ELF-1 (cell line): ENCODE measurements at places on chromosomes 6 and 20.

- DNase-seq, result peak; percentile 88
These were observed 14.3 kb upstream of the MYMX start for GRCh38 chr6:44202332-44202971.

- DNase-seq, result no peak
These were observed 61.6 kb downstream of the ABHD12 start for GRCh38 chr20:25328954-25329498.

DNA sequence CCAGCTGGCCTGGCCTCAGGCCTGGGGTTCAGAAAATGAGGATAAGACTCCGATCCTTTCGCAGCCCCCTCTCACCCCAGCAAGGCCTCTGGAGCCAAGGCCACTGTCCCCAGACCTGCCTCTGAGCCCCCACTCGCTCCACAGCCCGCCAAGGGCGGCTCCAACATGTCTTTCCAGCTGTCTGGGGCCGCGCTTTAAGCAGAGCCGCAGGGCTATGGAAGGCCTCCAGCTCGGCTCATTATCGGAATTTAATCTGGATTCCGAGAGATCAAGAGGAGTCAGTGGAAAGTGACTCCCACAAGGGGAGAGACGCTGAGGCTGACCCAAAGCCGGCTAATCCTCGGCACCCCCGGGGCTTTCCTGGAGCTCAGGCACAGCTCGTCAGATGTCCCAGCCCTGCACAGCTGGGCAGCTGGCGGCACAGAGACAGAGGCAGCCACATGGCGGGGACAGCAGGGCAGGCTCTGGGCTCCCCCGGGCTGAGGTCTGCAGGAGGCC, 41.8 kb downstream of the BMP7 start:
- DNase-seq, result no peak

DNA sequence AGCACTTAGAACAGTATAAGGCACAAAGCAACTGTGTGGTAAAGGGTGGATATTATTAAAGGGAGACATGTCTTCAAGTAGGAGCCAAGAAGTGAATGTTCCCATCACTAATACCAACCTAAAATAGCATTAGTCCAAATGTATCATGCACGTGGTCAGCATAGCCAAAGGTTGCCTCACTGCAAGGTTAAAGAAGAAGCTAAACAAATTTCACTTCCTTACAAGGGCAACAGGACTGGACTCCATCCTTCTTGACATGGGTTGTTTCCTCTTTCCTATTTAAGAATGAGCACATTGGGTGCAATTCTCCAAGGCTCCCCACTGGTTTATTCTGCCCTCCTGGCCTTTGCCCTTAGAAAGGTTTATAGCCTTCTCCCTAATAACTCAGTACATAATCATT, 186.7 kb downstream of the PHACTR1 start:
- no peak for DNase-seq

- no peak for DNase-seq
These were observed 337.8 kb downstream of the BTBD3 start for GRCh38 chr20:12255461-12255970.

DNA sequence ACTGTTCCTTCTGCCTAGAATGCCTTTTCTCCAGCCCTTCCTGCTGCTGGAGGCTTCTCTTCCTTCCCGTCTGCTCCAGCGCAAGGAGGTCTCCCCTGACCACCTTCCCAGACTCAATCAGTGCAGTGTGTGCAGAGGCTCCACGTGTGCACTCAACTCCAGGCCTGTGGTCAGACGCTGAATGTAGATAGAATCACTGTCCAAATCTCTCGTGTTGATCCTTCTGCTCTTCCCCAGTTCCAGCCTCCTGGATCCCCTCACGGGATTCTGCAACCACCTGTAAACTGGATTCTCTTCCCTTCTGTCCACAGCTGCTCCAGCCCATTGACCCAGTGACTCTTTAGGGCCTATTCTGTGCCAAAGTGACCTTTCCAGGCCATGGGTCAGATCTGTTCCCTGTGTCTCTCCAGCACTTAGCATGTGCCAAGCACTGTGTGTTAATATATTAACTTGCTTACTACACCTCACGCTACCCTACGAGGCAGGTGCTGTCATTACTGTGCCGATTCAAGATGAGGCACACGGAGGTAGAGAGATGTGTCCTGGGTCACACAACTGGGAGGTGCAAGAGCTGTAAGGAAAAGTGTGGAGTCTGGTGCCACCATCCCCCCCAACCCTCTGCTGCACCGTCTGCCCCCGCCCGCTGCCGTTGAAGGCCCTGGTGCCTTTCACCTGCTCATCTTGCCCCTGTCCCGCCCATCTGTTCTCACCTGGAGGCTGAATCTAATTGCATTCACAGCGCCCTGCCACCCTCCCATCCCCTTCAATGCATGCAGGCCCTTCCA, 112.2 kb downstream of the SULF2 start:
- DNase-seq, result no peak

- no peak for DNase-seq
These were observed 6.2 kb upstream of the GRM4 start for GRCh38 chr6:34152042-34152524.

GRCh38 chr6:15280028-15280427, 34.2 kb downstream of the JARID2 start:
- DNase-seq, result no peak

GRCh38 chr6:156174031-156174890, 602.9 kb upstream of the ARID1B start:
- DNase-seq, result no peak

DNA sequence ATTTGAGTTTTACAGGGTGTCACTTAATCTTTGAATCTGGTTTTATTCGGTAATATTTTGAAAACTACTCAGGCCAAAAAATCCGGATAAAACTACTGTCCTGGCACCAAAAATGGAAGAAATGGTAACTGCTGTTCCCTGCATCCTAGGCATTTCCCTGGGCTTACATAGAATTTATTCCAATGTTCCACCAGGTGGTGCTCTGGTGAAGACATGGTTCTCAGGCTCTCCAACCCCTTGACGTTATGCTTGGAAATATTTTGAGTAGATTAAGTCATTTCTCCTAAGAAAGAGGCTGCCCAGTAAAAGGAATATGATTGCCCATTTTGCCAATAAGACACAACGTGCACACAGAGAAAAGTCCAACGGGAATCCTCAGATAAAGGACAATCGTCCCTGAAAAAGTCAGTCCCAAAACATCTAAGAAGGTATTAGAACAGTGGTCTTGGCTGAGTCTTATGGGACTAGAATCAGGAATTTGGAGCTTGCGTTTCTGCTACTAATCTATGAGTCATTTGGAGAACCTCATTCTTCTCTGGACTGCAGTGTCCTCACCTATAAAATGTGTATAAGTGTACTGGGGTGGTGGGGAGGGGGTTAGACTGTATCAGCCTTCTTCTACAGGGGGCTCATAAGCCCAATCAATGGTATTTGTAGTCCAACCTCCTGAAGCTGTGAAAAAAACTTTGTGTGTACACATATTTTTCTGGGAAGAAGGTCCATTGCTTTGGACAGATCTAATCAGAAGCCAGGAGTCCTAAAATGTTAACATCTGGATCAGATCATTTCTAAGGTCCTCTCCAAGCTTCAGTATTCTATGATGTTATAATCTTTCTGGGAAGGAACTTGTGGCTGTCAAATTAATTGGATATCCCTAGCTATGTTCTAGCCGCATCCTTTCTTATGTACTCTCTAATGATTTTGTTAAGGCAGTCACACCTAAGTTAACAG, 131.0 kb upstream of the BMP2 start:
- peak; percentile 27 for DNase-seq

- DNase-seq, result no peak
These were observed 121.1 kb downstream of the HDGFL1 start for GRCh38 chr6:22690446-22690845.

DNA sequence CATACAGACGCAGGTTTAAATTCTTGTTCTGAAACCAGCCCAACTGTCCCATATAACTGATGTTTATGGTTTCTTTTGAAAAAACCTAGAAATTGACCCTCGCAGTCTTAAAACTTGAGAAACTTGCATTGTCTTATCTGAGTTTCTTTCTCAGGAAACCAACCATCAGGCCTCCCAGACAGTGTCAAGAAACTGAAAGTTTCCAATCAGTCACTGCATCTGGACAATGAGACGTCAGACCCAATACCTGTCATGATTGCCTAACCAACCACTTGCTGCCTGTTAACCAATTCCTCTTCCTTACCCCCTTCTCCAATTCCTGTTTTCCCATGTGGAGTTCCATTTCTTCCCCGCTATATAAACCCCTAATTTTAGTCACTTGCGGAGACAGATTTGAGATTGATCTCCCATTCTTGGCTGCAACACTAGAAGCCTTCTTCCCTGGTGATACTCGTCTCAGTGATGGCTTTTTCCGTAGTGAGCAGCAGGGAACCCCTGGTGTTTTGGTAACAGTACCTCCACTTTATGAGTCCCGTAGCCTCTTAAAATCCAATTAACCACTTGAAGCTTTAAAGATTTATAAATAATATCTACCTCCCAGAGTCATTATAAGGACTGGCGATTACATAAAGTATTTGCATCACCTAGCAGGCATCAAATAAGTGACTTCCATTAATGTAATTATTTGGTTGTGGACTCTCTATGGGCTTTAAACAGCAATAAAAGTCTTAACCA, 49.3 kb downstream of the GPR63 start:
- no peak for DNase-seq

DNA sequence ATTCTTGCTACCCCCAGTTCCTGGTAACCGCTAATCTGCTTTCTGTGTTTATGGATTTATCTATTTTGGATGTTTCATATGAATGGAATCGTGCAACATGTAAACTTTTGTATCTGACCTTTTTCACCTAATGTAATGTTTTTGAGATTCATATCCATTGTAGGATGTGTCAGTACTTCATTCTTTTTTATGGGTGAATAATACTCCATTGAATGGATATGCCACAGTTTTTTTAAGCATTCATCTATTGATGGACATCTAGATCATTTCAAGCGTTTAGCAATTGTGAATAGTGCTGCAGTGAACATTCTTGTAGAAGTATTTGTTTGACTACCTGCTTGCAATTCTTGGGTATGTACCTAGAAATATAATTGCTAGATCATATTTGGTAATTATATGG, 13.0 kb downstream of the KDM1B start:
- no peak for DNase-seq

- DNase-seq, result no peak
These were observed 22.1 kb upstream of the EEF1A1 start for GRCh38 chr6:73542891-73543290.

- no peak for DNase-seq
These were observed 28.1 kb upstream of the QKI start for GRCh38 chr6:163386329-163386908.

DNA sequence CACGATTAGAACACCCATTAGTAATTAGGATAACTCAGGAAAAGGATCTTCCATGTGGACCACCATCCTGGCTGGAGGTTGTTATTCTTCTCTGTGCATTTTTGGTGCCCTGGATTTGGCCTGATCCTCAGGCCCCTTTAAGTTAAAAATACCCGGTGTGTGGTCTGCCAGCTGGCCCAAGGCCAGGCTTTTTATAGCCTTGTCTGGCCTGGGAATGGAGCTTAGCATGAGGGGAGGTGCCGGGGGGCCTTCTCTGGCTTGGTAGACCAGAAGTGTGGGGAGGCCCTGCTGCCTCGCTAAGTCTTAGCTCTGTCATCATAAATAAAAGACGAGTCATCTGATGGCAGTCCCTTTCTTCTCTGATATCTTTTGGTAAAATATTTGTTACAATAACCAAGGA, 71.4 kb downstream of the ARID1B start:
- DNase-seq, result peak; percentile 45
